ENCODE measurements at places on chromosomes 16 and 17.
A peak's percentile ranks its signal among the peaks of the same experiment; 100 is the strongest.

DNA sequence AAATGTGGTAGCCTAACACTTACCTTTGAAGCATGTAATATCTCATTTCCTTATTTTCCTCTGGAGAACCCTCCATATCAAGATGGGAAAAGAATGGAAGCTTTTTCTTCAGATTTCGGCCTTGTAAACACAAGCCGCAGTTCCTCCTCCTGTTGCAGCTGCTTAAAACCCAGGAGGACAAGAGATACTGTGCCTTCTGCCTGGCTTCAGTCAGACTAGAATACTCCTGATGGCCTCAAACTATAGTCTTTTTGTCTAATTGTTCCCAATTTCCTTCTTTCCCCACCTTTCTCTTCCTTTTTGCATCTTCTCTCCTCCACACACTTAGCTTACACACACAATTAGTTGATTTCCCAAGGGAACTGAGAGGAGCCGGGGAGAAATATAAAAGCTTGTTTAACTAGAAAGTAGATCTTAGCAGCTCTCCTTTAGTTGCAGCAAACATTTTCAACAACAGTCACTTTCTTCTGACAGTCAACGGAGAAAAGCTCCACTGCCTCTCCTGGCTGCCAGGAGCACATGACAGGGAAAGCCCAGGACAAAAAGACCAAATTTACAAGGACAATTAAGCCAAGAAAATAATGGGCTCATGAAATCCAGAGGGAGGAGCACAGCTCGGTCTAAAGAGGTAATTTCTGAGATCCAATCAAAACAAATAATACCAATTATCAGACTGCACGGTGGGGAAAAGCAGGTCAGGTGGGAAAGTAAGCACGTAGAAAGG, 76.4 kb upstream of the C17orf78 start:
- DNase-seq = peak; percentile 26

DNA sequence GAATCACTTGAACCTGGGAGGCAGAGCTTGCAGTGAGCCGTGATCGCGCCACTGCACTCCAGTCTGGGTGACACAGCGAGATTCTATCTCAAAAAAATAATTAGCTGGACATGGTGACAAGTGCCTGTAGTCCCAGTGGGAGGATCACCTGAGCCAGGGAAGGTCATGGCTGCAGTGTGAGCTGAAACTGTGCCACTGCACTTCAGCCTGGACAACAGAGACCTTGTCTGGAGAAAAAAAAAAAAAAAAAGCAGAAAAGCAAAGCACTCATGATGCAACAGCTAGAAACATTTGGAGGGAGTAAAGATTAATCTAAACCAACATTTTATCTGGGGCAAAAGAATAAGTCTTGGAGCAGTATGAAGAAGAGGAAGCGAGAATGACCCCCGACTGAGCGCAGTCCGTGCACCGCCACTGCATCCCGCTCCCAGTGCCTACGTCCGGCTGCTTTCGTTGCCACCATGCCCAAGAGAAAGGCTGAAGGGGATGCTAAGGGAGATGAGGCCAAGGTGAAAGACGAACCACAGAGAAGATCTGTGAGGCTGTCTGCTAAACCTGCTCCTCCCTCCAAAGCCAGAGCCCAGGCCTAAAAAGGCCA, 8.2 kb downstream of the PRPSAP1 start:
- no peak for DNase-seq

- DNase-seq = no peak
Observed at GRCh38 chr16:58605562-58605961, 24.1 kb downstream of the CNOT1 start.

DNA sequence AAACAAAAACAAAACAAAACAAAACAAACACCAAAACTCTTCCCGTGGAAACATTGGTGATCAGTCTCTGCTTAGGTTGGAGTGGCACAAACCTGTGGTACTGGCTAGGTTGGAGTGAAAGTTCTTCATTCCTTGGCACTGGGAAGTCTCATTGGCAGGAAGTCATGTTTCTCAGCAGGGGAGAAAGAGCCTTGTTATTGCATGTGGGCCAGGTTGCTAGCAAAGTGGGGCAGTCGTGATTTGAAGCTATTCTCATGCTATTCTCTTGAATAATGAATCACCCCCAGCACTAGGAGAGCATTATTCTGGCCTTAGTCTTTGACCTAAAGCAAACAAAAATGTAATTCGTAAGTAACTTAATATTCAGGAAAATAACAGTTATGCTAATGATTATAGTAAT, 24.3 kb upstream of the B4GALNT2 start:
- peak; percentile 60 for DNase-seq

- DNase-seq = no peak
Observed at GRCh38 chr16:26816266-26816665, 250.5 kb upstream of the C16orf82 start.

- DNase-seq = no peak
Observed at GRCh38 chr17:6352016-6352415, 82.9 kb downstream of the AIPL1 start.

DNA sequence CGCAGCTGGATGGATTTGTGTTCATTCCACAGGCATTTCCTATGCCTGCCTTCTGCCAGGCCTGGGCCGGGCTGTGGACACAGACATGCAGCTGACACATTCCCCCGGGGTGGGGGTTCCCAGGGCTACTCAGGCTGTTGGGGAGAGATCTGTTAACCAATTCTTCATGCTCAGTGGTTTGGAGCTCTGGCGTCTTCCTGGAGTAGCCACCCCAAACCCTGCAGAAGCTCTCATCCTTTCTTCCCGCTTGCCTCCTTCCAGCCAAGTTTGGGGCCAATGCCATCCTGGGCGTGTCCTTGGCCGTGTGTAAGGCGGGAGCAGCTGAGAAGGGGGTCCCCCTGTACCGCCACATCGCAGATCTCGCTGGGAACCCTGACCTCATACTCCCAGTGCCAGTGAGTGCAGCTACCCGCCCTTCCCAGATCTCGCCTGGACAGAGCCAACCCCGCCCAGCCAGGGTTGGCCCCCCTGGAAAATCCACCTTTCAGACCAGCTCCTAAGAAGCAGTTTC, 2.6 kb downstream of the ENO3 start:
- DNase-seq = peak; percentile 36

GRCh38 chr16:46853713-46854443, 22.9 kb upstream of the C16orf87 start:
- peak; percentile 83 for DNase-seq

GRCh38 chr17:34095106-34095505, 160.0 kb upstream of the CCL2 start:
- DNase-seq = no peak

- no peak for DNase-seq
Observed at GRCh38 chr17:37318931-37319594, 56.7 kb upstream of the C17orf78 start.

GRCh38 chr16:19075511-19075910, 8.1 kb downstream of the COQ7 start:
- no peak for DNase-seq

GRCh38 chr16:9135797-9136196, 44.4 kb downstream of the HAPSTR1 start:
- DNase-seq = no peak

- peak; percentile 22 for DNase-seq
Observed at GRCh38 chr17:55584055-55584685, 72.9 kb upstream of the SMIM36 start.
